ENCODE measurements at places on chromosomes 7 and 10.

- no peak for DNase-seq
Observed at GRCh38 chr10:132980426-132981172, 38.2 kb upstream of the CFAP46 start.

- no peak for DNase-seq
Observed at GRCh38 chr10:17349717-17350116, 104.7 kb downstream of the ST8SIA6 start.

- no peak for DNase-seq
Observed at GRCh38 chr10:80274396-80275134, 14.9 kb downstream of the MAT1A start.

DNA sequence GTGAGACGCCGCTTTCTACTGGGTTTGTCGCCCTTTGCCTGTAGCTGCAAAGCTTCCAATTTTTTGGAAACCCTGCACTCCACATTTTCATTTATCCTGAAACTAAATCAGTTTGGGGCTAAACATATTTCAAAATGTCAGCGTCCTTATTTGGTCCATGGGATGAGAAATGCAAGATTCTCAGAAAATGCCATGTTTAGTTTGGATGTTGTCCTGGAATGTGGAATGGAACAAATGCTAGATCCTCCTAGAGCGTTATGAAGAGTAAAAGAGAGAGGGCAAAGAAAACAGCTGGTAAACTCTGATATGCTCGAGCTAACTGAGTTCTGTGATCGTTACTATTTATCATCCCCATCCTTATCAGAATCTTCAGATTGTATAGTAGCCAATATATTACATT, 236.9 kb downstream of the KLF6 start:
- no peak for DNase-seq

GRCh38 chr10:69201045-69201444, 19.1 kb upstream of the HKDC1 start:
- DNase-seq: no peak

- no peak for DNase-seq
Observed at GRCh38 chr7:130441408-130441869, 623 bp upstream of the CEP41 start.

DNA sequence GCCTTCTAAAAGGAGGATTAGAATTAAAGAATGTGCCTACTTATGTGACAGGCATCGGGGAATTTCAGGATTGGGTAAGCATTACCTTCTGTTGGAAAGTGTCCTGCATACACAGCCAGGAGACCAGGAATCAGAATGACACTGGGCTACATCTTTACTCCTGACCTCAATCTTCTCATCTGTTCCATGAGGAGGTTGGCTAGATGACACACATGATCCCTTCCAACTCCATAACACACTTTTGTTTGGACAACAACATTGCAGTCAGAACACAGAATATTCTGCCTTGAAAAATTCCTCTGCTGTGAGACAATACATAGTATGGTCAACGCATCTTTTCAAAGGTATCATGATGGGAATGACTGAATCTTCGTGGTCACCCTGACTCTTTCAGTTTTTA, 1281.2 kb upstream of the SORCS1 start:
- no peak for DNase-seq

DNA sequence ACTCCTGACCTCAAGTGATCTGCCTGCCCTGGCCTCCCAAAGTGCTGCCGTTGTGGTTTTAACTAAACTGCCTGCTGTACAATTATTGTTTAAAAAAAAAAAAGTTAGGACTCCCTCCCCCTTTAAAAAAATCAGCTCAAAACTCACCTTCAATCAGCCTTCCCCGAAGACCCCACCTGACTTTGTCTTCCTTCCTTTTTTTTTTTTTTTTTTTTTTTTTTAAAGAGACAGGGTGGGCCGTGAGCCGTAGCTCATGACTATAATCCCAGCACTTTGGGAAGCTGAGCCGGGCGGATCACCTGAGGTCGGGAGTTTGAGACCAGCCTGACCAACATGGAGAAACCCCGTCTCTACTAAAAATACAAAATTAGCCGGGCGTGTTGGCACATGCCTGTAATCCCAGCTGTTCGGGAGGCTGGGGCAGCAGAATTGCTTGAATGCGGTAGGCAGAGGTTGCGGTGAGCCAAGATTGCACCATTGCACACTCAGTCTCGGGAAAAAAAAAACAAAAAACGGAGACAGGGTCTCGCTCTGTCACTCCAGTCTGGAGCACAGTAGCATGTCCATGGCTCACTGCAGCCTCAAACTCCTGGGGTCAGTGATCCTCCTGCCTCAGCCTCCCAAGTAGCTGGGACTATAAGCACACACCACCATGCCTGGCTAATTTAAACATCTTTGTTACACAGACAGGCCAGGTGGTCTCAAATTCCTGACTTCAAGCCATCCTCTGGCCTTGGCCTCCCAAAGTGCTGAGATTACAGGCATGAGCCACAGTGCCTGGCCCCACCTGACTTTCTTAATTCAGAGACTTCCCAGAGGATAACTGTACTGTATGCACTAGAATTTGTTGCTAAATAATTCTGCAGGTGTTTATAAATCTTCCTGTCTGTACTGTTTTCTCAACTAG, 3.2 kb downstream of the FIS1 start:
- no peak for DNase-seq

DNA sequence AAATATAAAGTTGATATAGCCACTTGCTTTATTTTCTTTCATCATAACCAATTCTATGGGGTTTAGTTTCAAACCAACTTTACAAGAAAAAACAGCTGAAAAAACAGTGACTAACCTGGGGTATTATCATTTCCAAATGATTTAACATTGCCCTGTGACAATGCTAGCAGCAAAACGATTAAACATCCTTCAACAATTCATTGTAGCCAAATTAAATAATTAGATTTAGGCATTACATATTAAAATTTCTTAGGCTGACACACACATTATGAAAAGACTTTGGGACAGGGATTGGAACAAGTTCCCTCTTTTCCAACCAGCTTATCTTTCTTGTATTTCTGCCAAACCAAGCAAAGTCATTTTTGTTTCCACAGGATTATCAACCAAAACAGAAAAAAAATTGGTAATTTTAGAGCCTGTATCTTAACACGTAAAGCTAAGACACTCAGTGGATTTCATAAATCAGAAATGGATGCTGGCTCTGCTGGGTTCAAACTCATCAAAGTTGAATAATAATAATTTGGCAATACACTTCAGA, 84.0 kb downstream of the SEMA3D start:
- no peak for DNase-seq

DNA sequence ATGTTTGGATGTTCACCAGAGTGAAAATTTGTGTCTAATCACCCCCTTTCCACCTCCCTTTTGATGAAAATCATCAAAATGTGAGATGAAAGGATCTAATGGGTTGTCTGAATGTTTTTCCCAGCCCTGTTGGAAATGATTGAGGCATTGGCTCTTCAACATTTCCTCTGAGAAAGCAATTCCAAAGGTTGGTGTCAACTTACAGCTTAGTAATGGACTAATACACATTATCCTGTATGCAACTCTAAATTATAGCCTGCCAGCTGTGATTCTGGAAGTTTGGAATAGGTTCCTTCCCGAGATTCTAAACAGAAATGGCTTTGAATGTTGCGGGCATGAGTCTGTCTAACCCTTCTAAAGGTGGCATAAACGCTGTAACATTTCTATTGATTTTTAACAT, 152.9 kb downstream of the DYNC1I1 start:
- no peak for DNase-seq

DNA sequence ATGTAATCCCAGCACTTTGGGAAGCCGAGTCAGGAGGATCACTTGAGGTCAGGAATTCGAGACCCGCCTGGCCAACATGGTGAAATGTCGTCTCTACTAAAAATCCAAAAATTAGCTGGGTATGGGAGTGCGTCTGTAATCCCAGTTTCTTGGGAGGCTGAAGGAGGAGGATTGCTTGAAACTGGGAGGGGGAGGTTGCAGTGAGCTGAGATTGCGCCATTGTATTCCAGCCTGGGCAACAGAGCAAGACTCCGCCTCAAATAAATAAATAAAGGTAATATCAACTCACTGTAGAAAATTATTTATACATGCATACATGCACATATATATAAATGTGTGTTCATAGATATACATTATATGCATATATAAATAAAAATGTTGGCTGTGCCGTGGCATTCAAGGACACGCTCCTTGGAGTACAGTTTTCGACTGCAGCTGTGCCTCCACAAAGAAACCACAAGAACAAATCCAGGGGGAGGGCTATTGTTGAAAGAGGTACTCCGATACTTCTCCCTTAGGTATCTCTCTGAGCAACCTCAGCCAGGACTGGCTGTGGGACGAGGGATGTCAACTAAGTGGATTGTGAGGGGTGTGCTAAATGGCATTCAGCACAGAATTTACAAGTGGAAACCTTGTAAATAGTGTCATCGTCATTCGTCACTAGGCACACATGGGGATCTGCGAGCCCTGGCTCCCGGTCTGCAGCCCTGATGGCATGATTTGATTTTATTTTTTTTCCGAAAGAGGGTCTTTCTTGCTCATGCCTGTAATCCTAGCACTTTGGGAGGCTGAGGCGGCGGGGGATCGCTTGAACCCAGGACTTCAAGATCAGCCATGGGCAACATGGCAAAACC, 49.3 kb downstream of the HIP1 start:
- DNase-seq: no peak

DNA sequence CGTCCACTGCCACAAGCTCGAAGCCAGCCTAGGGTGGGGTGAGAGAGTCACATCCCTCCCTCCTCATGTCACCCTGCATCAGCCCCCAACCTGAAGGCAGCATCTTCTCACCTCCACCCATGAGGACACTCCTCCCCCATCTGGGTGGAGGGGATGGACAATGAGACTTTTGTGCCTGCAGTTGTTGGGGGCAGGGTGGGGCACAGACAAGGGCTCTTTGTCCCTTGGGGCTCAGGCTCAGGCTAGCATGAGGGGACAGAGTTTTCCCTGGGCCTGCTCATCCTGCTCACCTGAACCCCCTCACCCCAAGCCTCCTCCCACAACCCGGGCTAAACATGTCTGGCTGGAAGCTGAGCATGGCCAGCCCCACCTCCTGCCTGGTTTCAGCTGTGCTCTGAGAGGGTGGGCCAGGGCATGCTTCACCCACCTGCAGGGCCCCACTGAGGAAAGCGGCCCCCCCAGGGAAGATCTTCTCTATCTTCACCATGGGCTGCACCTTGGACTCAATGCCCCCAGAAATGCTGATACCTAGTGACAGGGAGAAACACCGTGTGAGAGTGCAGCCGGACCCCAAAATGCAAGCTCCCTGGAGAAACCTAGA, 9.3 kb downstream of the LZTS2 start:
- DNase-seq: no peak

DNA sequence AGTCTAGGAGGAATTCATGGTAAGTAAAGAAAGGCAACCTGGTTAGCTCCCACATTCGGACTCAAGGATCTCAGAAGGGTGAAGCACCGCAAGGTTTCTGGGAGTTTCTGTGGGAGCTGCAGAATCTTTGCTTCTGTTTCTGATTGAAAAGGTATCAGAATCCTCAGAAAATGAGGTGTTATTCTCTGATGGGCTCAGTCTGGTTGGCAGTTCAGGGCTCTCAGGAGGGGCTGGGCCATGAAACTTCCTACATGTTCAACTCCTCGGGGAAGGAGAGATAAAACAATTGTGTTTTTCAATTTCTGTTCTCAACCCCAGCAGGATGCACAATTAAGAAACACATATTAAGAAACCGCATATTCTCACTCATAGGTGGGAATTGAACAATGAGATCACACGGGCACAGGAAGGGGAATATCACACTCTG, 9.1 kb downstream of the OR2A7 start:
- DNase-seq: no peak

GRCh38 chr7:121714559-121715303, 158.2 kb upstream of the PTPRZ1 start:
- DNase-seq: no peak

- no peak for DNase-seq
Observed at GRCh38 chr10:4569151-4569550, 256.9 kb upstream of the AKR1E2 start.

DNA sequence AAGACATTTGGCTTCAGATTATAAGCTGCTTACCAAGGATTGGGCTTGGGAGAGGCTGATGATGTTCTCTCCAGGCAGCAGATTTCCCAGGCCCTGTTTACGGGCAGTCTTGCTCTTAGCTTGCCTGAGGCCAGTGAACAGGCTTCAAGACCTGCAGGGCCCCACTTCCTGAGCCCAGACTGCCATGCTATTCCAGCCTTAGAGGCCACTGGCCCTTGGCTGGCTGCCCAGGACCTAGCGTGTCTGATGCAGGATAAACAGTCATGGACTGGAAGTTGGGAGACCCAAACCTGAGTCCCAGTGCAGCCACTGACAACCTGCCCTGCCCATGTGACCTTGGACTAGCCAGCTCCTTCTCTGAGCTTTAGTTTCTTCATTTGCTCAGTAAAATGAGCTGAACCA, 2.9 kb downstream of the PRXL2A start:
- DNase-seq: no peak

DNA sequence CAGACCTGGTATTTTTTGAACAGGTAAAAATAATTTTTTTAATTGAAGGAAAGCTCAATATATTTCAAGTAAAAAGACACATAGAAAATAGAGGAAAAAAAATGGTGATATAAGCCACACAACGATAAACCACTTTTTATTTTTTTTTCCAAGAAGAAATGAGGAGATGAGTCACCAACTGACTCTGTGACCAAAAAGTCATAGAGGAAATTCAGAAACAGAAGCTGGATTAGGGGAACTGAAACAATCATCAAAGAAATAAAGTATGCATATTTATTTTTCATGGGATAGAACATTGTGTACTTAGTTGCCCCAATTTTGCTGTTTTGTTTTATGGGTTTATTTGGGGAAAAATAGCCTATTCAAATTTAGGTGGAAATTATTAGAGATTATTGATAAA, 176.8 kb upstream of the AGR3 start:
- DNase-seq: no peak

DNA sequence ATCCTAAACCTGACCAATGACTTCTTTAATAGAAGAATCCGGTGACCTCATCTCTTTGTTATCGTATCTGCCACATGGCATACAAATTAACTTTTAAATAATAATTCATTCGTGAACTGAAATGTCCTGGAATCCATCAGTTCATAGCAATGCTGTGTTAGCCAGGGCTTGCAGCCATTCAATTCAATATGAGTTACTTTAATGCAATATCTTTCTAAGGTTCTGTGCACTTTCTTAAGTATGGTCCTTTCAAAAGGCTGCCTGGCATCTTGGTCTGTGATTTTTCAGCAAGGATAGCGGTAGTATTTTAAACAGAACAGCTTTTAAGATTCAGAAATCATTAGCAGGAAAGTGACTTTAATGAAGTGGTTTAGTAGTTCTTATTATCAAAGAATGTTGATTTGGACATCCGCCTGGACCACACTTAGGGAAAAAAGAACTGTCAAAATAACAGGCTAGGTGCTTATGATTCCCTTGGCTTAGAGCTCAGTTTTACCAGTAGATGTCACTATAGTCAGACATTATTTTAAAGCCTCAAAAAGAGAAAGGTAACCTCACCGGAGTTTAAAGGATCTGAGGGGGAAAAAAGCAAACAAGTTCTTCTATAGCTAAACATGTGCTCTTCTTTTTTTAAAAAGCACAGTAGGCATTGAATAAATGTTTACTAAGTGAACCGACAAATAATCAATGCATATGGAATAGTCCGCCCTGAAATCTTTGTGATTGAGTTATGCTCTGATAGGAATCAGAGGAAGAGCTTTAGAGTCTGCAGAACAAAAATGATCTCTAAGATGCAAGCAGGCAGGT, 22.7 kb downstream of the SLC35G1 start:
- DNase-seq: no peak

All from stimulated activated CD4-positive, alpha-beta T cell treated with anti-CD3 and anti-CD28 coated beads, Interleukin-2, amount 100 ng/mL, for 24 hours (primary cell).